ENCODE measurements at places on chromosomes 1 and 21.

- peak; percentile 96 for DNase-seq
Observed at GRCh38 chr1:8004803-8005573, 21.1 kb downstream of the ERRFI1 start.

GRCh38 chr1:56202796-56203492 lies 376.4 kb downstream of the PLPP3 start:
- no peak for DNase-seq

GRCh38 chr1:8031176-8031785 lies 5.2 kb upstream of the ERRFI1 start:
- no peak for DNase-seq

DNA sequence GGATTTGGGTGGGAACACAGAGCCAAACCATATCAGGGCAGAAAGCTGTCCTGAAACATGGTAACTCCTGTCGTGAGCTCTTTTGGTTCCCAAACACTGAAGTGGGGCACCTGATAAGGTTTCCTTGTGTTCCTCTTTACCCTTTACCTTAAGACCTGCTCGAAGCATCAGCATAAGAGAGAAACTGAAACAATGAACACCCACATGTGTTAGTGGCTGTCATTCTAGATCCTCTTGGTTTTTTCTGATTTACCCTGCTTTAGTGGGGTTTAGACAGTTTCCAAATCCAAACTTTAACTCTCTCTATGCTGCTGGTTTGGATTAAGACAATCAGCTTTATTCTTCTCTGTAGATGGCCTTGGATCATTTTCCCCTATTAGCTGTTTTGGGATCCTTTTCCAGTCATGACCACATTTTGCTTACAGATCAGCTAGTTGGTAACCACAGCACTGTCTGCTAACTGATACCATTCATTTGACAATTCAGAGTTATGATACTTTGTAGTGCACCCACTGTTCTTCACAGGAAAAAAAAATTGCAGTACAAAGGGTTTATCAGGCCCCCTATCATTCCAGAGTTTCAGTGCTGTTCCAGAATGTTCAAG lies 975 bp upstream of the MNDA start:
- DNase-seq = no peak

DNA sequence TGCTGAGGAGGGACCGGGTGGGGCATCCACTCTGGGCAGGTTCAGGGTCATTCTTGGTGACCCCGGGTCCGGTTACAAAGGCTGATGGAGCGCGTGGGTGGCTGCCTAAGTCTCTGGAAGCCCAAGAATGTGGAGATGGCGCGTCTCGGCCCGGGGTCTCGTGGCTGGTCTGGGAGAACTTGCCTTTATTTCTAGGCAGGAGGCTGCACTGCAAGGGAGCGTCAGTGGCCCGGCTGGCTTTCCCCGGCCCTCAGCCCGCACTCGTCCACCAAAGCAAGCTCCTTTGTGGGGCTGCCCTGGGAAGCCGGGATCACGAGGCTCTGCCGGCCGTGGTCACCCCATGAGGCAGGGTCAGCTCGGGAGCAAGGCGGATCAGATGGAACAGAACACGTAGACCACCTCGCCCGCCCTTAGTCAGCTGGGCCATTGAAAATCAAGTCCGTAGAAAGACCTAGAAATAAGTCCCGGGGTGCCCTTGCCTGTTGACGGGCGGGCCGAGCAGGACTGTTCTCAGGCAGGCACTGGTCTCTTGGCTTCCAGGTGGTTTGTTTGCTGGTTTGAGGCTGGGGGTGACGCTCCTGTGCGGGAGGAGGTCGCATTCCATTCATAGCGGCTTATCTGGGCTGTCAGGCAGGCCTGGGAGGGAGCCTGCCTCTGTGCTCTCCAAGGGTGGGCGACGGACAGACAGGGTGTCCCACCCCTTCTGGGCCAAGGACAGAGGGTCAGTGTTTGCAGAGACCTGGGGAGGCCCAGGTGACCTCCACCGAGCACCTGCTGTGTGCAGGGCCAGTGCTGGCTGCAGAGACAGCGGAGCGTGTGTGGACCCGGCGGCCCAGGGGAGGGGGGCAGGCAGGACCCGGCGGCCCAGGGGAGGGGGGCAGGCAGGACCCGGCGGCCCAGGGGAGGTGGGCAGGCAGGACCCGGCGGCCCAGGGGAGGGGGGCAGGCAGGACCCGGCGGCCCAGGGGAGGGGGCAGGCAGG lies 25.8 kb downstream of the COL18A1 start:
- DNase-seq = no peak

GRCh38 chr1:203517426-203518110 lies 23.6 kb downstream of the OPTC start:
- DNase-seq = no peak

DNA sequence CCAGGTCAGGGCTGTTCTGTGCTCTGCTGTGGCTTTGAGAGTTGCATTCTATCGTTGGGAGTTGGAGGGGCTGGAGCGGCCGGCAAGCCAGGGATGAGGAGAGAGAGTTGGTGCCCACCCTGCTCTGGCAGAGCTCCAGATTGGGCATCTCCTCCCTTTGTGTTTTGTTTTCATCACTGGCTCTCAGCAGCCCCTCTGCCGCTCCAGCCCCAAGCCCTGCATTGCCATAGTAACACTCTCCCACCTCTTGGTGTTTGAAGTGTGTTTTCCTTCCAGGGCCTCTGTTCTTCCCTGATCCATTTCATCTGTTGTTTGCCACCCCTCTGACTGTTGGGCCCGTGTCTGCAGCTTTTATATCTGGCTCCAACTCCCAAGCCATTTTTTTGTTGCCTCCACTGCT lies 152.7 kb downstream of the URB2 start:
- DNase-seq = no peak

GRCh38 chr1:162710345-162710744 lies 78.1 kb downstream of the DDR2 start:
- DNase-seq = no peak

DNA sequence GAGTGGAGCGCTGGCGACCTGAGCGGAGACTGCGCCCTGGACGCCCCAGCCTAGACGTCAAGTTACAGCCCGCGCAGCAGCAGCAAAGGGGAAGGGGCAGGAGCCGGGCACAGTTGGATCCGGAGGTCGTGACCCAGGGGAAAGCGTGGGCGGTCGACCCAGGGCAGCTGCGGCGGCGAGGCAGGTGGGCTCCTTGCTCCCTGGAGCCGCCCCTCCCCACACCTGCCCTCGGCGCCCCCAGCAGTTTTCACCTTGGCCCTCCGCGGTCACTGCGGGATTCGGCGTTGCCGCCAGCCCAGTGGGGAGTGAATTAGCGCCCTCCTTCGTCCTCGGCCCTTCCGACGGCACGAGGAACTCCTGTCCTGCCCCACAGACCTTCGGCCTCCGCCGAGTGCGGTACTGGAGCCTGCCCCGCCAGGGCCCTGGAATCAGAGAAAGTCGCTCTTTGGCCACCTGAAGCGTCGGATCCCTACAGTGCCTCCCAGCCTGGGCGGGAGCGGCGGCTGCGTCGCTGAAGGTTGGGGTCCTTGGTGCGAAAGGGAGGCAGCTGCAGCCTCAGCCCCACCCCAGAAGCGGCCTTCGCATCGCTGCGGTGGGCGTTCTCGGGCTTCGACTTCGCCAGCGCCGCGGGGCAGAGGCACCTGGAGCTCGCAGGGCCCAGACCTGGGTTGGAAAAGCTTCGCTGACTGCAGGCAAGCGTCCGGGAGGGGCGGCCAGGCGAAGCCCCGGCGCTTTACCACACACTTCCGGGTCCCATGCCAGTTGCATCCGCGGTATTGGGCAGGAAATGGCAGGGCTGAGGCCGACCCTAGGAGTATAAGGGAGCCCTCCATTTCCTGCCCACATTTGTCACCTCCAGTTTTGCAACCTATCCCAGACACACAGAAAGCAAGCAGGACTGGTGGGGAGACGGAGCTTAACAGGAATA lies 4.2 kb downstream of the TFAP2E start:
- no peak for DNase-seq

DNA sequence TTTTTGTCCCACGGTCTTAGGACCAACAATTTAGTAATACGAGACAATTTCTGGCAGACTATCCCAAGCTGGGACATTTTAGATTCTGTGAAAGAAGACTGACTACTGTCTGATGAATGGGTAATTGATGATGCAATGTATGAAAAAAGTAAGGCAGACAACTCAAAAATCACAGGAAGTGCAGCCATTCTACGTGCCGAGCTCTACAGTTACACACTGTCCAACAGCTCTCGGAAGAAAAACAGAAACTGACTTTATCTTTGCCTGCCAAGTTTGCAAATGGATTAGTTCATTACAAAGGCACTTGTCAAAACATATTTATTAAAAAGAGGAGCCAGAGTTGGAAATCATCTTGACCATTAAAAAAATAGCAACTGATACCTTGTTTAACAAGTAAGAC lies 31.3 kb downstream of the ZBTB8B start:
- no peak for DNase-seq

DNA sequence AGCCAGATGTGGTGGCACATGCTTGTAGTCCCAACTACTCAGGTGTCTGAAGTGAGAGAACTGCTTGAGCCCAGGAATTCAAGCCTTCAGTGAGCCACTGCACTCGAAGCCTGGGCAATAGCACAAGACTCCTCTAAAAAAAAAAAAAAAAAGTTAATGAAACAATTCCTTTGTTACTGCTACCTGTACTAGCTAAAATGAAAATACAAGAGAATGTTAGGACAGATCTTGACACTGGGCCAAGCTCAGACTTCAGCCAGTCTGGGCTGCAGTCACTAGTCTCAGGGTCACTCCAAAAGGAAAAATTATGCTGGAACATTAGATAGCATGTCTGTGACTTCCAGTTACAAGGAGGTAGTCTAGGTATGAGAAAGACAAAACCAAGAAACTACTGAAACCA lies 56.5 kb downstream of the TRIM33 start:
- DNase-seq = no peak

- DNase-seq = no peak
Observed at GRCh38 chr1:209383422-209383821, 200.1 kb upstream of the CAMK1G start.

DNA sequence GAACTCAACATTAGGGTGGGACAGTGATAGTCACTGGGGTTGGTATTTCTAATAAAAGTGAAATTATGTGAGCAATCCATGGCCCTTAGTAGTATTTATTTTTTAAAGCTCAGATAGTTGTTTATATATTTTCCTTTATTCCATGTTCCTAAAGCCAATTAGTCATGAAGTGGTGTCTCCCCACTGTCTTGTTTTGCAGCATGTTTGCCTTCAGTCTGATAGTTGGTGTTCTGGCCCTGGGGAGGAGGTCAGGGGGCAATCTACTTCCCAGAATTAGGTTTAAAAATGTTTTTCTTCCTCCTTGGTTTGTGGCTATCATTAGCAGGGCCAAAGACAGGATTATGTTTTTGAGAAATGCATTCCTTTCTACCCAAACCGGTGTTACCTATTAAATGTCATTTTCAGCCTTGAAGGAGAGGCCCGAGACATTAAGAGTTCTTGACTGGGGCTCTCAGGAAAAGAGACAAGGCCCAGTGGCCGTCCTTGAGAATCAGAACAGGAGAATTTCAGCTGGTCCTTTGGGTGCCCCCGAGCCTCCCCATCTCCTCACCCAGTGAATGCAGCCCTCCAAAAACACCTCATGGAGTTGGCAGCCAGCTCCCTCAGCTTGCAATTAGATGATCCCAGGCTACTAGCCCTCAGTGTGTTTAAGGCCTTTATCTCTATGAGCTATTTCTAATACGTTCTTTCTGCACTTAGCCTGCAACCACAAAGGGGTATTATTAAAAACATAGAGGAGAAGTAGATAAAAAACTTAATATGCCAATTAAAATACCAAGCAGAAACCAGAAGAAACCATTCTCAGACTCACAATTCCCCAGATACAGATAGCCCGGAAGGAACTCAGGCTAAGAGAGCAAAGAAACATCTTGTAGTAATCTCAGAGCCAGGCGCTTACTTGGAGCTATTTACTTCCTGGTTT lies 71.3 kb upstream of the NGF start:
- DNase-seq = no peak

DNA sequence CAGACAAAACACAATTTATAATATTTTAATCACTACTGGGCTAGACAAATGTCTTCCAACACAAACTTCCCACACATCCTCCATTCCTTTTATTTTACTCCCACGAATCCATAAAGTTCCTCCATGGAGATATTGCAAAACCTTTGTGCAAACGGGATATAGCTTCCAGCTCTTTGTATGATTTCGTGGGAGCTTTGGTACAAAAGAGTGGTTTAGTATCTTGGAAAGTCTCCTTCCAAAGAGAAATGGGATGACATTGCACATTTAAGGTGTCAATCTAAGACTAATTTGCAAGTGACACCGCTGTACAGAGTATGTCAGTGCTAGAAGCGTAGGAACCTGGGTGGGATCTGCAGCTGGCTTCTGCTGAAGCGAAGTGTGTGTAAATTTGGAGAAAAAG lies 455.2 kb upstream of the RUNX1 start:
- DNase-seq = no peak

- DNase-seq = no peak
Observed at GRCh38 chr1:234840843-234841242, 230.9 kb upstream of the IRF2BP2 start.

GRCh38 chr1:203091761-203092330 lies 6.0 kb upstream of the MYOG start:
- DNase-seq = no peak

DNA sequence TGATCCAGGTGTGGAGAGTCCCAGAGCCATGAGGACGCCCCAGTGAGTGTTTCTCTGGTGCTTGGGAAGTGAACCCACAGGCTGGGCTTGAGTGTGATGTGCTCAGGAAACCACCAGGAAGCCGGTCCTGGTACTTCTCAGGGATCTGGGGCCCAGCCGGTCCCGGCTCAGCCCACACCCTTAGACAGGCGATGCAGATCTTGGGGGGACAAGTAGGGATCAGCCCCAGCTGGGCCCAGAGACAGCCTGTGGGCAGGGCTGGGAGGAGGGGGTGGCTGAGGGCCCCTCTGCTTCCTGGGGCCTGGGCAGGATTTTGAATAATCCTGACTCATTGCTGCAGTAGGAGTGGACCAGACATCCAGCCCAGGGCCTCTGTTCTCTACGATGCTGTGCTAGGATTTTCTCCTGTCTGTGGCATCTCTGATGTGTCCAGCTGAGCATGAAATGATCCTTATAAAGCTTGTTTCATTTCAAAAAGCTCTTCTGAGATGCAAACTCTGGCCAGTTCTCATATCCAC lies 698.0 kb downstream of the PTPRU start:
- no peak for DNase-seq

- no peak for DNase-seq
Observed at GRCh38 chr1:83023212-83023611, 975.7 kb downstream of the TTLL7 start.

GRCh38 chr1:109873278-109874175 lies 37.1 kb upstream of the CSF1 start:
- no peak for DNase-seq

DNA sequence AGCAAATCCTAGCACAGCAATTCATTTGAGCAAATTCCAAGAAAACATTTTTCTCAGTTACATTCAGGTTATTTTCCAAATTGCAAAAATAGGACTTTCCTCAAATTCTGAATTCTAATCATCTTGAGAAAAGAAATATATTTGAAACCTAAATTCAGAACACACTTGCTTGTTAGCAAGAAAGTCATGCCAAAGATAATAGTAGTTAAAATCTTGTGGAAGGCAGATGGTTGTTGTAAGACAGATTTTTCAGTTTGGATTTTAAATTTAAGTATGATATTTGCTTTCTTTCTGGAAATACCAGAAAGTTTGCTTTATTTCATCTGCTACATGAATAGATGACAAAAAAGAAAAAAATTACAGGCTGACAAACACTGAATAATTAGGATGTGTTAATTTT lies 29.1 kb downstream of the SNX7 start:
- DNase-seq = no peak

Data from suprapubic skin (tissue), 4 donors.